ENCODE measurements at places on chromosomes 4 and X. TPM values are rescaled to one million over a fixed set of nuclear protein-coding genes. Genes with fewer than 3 reads are reported as not detected.

Gene SPANXA2
- total RNA-seq: not detected

Gene PDLIM3
- total RNA-seq: not detected

Gene SCML2
- 2.0 TPM for total RNA-seq

GRCh38 chrX:39871648-39872047 is 226.1 kb downstream of the BCOR start:
- no peak for DNase-seq

DNA sequence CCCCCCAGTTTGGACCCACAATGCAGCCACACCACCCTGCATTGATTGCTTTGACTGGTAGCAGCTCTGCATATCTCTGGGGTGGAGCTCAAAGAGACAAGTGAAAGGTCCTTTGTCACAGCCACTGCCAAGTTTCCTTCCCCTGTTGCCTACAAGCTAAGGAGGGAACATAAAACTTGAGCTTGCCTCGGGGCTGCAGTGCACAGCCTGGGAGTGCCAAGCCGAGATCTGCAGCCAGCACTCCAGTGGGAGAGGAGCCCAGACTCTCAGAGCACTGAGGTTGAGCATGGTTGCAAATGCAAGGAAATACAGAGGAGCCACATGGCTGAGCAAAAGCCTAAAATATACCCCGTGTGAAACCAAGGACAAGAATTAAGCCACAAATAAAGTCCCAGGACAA is 142.2 kb downstream of the DKK2 start:
- DNase-seq: no peak

DNA sequence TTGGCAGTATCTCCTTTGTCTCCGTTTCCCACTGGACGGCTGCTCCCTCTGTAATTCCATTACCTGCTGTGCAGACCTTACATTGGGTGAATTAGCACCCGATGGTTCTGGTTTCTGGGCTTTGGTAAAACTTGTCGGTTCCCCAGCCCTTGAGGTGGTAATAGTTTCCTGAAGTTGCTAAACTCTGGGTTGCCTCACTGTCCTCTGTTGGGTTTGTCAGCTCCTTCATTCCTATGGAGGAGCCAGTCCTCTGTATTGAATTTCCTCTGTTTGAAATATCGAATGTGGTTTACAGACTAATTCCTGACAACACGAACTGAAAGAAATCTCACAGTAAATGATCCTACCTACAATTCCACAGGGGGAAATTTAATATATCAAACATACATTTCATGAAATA is 591.3 kb upstream of the FTHL17 start:
- no peak for DNase-seq

GRCh38 chrX:22378296-22378695 is 105.6 kb downstream of the CBLL2 start:
- DNase-seq: no peak

DNA sequence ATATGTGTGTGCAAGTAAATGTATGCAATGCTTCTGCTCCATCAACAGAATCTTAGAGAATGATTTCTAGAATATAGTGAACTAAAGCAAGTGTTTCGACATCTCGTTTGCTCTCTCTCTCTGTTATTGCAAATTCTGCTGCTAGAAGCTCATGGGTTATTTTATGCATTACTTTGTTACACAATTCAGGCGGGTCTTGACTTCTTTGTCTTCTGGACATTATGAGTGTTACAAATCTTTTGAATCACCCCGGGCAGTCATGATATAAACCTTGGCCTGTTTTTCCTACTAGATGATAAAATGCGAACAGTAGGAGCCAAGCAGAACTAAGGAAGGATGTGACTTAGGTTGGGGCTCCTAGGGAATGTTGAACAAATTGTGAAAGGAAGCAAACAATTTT is 166.4 kb upstream of the SFRP2 start:
- no peak for DNase-seq

DNA sequence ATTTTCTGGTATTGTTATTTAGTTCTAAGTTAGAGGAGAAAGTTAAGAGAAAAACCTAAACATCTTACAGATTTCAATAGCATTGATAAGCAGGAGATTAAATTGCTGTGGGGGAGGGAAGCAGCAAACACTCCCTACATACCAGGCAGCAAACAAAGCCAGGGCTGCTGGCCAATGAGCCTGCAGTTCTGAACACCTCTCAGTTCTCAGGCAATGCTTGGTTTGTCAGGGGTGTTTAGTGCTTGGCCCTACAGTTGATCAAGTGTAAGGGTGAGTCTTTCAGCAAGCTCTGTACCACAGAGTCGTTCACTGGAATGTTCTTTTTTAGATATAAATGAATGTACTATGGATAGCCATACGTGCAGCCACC is 38.6 kb downstream of the EGFL6 start:
- DNase-seq: no peak

Data from activated naive CD8-positive, alpha-beta T cell treated with anti-CD3 and anti-CD28 coated beads, Interleukin-2, amount 10 ng/mL, durations not matched to agents 7 days and 5 days (primary cell).